Activated CD4-positive, alpha-beta T cell treated with anti-CD3 and anti-CD28 coated beads for 1 hour (primary cell): ENCODE measurements at places on chromosomes 16 and 17.

GRCh38 chr16:22093996-22094395 is 1.7 kb downstream of the VWA3A start:
- no peak for DNase-seq

- no peak for DNase-seq
These were observed 2.4 kb upstream of the FOXL1 start for GRCh38 chr16:86575754-86576557.

DNA sequence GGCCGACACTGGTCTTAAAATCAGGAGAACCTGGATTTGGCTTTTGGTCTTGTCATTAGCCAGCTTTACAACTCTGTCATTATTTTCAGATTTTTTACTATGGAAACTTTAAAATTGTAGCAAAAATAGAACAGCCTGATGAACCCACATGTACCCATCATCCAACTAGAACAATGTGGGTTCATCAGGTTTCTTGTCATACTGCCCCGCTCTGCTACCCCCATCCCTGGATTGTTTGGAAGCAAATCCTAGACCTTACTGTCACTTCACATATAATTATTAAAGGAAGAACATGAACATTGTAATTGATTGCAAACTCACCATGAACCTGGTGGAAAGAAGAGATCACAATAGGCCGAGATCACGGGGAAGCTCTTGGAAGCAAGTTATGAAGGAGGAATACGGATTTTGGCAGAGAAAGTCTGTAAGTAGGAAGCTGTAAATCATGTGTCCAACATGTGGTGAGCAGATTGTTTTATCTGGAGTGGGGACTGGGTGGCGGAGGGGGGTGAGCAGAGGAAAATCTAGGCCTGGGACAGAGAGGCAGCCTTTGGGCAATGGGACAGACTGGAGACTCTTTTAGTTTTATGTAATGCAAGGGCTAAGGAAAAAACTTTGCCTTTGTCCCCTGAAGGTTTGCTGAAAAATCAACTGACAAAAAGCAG is 67.0 kb downstream of the PITPNC1 start:
- DNase-seq: no peak

DNA sequence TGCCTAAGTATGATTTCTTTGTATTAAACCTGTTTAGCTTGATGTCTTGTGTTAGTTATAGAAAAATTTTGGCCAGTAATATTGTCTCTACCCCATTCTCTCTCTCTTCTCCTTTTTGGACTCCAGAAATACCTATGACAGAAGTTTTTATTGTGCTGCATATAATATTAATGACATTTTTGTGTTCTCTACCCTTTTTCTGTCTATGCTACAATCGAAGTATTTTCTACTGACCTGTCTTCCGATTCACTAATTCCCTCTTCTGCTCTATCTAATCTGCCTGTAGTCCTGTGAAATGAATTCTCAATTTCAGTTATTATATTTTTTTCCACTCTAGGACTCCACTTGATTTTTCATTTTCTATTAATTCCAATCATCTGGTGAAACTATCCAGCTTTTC is 26.0 kb upstream of the TMEM92 start:
- DNase-seq: no peak

GRCh38 chr16:154217-155030 is 2.0 kb downstream of the HBZ start:
- DNase-seq: no peak

GRCh38 chr17:39999067-39999466 is 16.2 kb upstream of the CSF3 start:
- DNase-seq: no peak

GRCh38 chr17:67164302-67164701 is 80.7 kb downstream of the HELZ start:
- DNase-seq: no peak

- DNase-seq: no peak
These were observed 40.8 kb downstream of the NUP88 start for GRCh38 chr17:5378566-5379207.

DNA sequence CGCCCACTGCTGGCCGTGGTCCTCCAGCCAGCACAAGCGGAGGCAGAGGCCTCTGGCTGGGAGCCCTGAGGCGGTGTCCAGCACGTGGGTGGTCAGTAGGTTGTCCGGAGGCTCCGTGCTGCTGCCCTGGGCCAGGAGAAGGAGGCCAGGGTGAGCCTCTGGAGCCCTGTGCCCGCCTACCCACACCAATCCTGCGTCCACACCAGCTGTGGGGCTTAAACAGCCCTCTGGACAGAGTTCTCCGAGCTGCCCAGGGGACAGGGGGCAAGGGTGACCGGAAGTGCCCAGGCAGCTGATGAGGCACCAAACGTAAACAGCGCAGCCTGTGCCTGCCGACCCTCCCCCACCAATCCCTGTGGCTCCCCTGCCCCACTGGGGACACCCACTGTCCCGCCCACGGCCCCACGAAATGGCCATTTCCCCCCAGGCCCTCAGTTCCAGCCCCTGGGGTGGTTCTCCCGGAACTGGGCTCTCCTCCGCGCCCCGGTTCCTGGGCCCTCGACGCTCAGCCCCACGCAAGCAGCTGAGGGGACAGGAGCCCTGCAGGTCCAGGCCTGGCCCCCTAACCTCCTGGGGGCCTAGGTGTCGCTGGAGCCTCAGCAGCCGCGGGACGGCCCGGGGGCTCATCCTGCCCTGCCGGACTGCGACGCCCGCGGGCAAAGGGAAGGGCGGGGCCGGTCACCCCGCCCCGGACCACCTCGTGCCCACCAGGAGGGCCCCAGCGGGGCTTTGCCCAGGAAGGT is 27.9 kb upstream of the DBNDD1 start:
- DNase-seq: no peak

DNA sequence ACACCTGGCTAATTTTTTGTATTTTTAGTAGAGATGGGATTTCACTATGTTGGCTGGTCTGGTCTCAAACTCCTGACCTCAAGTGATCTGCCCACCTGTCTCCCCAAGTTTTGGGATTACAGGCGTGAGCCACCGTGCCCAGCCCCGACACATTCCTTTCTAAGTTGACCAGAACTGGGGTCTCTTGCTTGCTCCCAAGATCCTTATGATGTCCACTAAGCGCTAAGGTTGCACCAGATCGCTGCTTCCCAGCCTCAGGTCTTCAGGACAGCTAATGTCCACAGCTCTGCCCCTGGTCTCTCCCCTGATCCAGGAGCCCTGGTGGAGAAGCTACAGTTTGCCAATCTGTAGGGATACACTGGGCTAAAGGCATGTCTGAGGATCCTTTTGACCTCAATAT is 29.5 kb downstream of the NSMCE1 start:
- DNase-seq: no peak

- no peak for DNase-seq
These were observed 11.0 kb downstream of the MYCBPAP start for GRCh38 chr17:50519141-50519834.

GRCh38 chr17:11899537-11899942 is 97.7 kb downstream of the ZNF18 start:
- DNase-seq: no peak

- no peak for DNase-seq
These were observed 6.5 kb downstream of the FMNL1 start for GRCh38 chr17:45227926-45228762.

- DNase-seq: no peak
These were observed 15.8 kb downstream of the MEOX1 start for GRCh38 chr17:43645765-43646481.

DNA sequence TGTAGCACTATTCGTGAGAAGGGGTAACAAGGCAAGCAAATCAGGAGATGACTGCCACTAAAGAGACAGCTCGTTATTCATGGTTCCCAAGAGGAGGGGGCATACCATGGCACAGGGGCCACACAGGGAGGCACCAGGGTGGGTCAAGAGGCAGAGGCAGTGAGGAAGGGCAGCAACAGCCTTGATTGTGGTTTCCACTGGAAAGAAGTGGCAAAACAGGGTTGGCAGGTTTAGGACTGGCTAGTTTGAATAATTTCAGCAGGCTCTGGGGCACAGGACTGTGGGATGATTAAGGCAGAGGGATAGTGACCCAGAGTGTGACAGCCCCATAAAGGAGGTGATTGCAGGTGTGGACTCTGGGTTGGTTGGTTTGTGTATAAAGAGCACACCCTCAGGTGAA is 188.9 kb downstream of the CBLN1 start:
- no peak for DNase-seq

DNA sequence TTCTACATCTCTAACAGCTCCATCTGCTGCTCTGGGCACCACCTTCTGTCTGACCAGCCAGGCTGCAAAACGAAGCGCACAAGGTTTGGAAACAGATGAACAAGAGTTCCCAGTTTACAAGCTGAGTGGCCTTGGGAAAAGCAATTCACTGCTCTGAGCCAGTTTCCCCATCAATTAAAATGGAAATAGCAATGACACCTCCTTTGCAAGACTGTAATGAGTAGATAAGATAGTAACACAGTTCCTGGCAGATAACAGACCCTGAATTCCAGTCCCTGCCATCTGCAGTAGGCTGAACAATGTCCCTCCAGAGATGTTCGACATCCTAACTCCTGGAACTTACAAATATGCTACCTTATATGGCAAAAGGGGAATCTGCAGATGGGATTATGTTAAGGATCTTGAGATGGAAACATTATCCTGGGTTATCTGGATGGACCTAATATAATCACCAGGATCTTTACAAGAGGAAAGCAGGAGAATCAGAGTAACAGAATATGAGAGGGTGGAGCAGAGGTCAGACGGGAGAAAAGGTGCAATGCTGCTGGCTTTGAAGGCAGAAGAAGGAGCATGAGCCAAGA is 27.9 kb downstream of the CPPED1 start:
- no peak for DNase-seq

- no peak for DNase-seq
These were observed 15.9 kb upstream of the TNS4 start for GRCh38 chr17:40517286-40517662.

DNA sequence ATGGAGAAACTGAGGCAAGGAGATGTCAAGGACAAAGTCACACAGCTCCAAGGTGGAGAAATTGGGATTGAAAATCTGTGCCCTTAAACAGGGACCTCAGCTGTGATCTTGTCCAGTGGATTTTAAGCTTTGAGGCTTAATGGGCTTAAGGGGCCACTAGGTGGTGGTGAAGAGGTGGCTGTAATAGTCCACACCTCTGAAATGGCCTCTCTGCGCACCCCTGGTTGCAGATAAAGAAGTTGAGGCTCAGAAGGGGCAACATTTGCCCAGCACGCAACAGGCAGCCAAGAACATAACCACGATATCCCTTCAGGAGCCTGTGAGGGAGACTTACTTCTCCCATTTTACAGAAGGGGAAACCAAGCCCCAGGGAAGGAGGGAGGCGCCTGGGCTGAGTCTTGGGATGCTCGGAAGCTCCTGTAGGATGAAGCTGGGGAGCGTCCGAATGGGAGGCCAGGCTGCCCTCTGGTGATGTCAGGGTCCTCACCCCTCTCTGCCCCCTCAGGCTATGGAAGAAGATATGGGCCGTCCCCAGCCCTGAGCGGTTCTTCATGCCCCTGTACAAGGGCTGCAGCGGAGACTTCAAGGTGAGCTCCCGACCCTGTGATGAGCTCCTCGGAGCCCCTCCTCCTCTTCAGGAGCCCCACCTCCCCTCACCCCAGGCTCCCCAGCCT is 43.7 kb downstream of the IL21R start:
- DNase-seq: no peak

DNA sequence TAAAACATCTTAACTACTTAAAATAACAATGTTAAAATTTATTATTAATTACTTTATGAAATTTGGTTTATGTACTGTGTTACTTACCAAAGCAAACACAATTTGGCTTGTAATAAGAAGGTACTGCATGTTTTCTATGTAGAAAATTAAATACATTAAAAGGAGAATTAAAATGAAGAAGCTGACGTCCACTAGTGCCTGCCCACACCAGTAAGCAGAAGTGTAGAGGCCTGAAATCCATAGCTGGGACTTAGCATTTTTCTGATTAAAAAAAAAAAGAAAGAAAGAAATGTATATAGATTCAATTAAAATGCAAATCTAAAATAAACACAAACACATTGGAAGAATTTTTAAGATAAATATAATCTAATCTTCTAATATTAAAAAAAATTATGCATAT is 35.8 kb upstream of the ABCA9 start:
- DNase-seq: no peak

- no peak for DNase-seq
These were observed 2.7 kb upstream of the CDK5R1 start for GRCh38 chr17:32484041-32484461.

- peak; percentile 41 for DNase-seq
These were observed 15.6 kb upstream of the AURKB start for GRCh38 chr17:8225813-8226535.

- peak; percentile 43 for DNase-seq
These were observed 1.1 kb downstream of the CD79B start for GRCh38 chr17:63930951-63931575.

DNA sequence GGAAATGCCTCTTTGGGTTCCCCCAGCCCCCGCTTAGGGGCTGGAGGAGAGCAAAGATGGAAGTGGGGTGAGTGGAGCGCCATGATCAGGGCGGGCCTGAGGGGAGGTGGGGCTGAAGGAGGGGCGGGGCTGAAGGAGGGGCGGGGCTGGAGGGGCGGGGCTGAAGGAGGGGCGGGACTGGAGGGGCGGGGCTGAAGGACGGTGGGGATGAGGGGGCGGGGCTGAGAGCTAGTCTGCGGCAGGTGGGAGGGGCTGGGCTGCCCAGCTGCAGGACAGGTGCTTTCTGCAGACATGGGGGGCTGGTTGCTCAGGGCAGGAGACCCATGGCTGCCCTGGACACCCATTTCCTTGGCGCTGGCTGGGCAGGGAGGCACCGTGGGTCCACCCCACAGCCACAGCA is 39.1 kb upstream of the PABPN1L start:
- DNase-seq: no peak

DNA sequence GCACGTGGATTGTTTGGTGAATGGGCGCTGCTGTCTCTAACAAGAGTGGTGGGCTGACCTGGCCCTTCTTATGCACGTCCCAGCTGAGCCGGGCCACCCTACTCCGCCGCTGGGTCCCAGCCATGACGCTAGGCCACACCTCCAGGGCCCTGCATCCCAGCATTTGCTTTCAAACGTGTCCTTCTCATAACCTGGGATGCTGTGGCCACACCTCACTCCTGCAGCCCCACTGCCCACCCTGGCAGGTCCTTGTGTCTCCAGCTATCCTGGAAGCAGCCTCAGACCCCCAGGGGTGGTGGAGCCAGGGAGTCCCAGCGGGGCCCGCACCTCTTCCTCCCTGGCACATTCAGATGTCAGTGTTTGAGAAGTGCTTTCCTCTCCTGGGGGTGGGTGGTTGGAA is 168.6 kb downstream of the IRF8 start:
- DNase-seq: no peak

- DNase-seq: no peak
These were observed 23.8 kb downstream of the EZH1 start for GRCh38 chr17:42720996-42721583.

DNA sequence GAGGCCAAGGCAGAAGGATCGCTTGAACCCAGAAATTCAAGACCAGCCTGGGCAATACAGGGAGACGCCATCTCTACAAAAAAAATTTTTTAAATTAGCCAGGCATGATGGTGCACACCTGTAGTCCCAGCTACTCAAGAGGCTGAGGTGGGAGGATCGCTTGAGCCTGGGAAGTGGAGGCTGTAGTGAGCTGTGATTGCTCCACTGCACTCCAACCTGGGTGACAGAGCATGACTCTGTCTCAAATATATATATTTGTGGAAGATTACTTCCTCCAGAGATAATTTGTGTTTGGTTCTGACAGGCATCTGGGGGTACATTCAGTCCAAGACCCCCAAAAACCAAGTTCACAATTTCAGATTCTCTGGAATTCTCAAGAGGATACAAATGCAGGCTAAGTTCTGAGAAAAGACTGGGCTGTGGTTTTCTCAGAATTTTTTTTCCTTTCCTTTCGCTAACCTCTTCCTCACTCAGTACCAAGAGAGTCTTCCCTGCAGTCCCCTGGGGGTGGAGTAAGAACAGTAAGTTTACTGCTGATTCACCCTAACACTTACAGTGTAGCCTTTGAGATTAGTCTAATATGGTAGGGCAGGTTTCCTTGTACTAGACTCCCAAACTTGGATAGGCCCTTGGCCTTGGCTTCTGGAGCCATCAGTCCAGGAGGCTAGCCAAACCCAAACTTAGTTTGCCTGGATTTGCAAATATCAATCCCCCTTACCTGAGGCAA is 15.1 kb downstream of the GSDMB start:
- DNase-seq: no peak
